IPS DF 19.7 (cell line): ENCODE measurements at places on chromosomes 11 and 22.

- no peak for DNase-seq
These were observed 39.9 kb upstream of the MYO18B start for GRCh38 chr22:25702040-25702439.

DNA sequence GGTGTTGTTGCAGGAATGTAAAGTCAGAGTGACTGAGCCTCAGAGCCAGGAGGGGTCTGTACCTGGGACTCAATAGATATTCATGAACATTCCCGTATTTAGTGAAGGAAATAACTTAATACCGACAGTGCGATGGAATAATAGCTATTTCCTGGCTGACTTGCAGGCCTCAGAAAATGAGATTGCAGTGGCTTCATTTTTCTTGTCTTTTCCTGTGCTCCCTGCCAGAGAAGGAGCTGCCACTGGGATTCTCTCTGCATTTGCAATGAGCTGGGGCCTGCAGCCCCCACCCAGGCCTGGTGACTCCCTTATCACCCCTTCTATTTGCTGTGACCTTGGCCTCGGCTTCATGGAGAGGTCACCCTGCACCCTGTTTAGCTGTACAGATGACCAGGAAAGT, 173.4 kb downstream of the MIAT start:
- DNase-seq: no peak

GRCh38 chr11:73358071-73358470, 18.1 kb upstream of the RELT start:
- DNase-seq: no peak

DNA sequence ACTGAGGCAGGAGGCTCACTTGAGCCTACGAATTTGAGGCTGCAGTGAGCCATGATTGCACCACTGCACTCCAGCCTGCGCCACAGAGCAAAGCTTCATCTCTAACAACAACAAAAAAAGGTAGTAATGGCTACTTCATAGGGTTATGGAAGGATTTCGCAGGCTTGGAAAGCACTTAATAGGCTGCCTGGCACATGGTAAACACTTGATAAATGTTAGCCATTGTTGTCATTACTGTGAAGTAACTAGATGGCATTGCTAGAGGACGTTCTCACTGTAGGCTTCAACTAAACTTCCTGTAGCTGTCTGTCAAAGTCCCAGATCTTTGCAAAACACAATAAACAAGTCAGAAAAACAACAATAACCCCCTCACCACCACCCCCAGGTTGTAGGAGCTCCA, 357.2 kb upstream of the NARS2 start:
- DNase-seq: no peak

- no peak for DNase-seq
These were observed 18.4 kb downstream of the ZMAT5 start for GRCh38 chr22:29748248-29748893.

DNA sequence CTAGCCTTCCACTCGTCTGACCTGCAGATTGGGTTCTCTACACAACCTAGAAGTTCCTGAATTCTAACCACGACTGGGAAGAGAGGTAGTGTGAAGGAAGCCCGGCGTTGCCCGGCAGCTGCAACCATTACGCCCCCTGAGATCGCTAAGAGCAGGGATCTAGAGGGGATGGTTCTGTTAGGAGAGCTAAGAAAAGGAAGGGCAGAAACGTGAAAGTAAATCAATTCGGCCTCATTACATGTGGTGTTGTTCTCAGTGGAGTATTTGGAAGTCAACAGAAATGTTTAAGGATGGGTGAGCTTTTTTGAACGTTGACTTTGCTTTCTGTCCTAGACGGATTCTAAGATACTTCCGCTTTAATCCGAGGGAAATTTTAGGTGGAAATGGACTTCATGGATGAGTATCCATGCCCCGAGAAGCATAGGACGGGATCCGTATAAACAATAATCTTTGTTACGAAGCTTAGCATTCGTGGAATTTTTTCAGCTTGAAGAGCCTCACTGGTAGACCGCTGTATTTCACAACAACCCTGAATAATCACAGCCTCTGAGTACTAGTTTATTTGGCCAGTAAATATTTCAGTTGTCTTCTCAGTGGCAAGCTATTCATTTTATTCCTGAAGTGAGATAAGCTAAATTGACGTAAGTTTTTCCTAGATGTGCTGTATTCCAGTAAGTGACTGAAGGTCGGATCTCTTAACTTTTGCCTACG, 629 bp downstream of the ATP5MG start:
- no peak for DNase-seq

GRCh38 chr22:42273855-42274451, 3.5 kb upstream of the TCF20 start:
- no peak for DNase-seq

DNA sequence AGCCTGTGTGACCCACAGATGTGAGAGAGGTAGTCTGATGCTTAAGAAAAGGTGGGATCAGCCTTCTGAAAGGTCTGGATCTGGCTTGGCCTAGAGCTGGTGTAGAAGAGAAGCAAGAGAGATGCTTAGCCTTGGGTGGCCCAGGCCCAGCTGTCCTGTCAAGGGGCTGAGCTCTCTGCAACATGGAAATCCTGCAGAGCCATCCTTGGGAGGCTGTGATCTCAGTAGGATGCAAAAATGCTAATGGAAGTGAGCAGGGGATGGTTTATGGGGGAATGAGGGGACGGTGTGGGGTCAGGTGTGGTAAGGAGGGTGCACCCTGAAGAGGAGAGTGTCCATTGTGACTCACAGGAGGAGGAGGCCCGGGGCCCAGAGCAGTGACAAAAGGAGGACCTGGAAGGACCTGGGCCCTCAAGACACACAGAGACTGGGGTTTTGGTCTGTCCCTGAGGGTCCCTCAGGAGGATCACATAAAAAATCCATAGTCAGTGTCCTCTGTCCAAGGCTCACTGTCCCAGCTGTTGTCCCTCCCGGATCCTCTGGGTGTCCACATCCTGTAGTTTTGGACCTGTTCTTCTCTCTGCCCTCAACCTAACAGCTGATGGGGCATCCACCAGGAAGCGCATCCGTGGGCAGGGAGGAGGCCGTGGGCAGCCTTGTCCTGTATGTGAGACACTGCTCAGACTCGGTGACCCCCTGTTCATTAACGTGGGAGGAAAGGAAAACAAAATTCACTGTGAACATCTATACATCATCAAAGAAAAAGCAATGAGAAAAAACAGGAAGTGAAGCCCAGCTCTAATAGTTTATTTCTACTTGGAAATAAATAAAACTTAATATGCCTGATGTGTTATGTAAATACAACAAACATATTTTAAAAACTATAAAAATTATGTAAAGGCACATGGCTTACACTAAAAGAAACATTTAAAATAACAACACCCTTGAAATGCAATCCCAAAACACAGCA, 129.8 kb downstream of the ZNF280B start:
- DNase-seq: no peak

- DNase-seq: no peak
These were observed 83.7 kb downstream of the MYO7A start for GRCh38 chr11:77211594-77212251.

DNA sequence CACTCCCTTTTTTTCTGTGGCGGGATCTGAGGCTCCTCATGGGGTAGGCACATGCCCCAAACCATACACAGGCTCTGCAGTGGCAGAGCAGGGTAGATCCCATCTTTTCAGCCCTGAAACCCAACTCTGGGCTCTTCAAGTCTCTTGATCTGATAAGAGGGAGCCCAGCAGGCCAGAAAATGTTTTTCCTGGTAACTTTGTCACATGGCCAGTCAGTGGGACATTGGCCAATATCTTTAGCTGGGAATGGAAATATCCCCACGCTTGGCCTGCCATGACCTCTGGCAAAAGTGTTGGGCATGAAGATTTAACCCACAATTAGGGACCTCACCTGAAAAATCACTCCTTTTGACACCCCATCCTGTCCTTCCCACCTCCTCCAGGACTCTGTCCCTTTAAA, 8.1 kb downstream of the INPP5J start:
- DNase-seq: no peak

DNA sequence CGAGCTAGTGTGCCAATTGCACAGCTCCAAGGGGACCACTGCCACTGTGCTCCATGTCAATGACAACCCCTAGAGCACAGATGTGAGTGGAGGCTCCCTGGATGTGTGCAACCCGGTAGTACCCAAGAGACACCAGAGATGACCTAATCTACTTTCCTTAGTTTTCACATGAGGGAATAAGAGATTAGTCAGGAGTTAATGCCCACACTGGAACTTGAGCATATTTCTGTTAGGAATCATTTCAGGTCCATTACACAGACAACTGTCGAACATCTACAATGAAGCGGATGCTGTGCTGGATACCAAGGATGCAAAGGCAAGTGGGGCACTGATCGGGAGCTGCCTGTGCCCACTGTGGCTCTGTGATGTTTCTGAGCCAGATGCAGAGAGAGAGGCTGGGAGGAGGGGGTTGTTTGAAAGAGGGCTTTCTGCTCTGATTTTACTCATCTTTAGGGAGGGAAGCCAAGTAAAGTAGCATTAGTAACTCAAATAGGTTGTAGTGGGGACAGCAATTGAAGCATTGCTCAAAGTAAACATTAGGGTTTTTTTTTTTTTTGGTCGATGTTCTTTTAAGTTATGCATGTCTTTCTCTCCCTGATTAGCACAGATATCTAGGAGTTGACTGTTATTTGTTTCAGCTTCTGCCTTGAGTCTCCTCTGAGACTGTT, 82.5 kb upstream of the SORL1-AS1 start:
- DNase-seq: no peak

- no peak for DNase-seq
These were observed 9.5 kb upstream of the AMOTL1 start for GRCh38 chr11:94758666-94759065.
